ENCODE measurements at places on chromosomes 11 and 22.

DNA sequence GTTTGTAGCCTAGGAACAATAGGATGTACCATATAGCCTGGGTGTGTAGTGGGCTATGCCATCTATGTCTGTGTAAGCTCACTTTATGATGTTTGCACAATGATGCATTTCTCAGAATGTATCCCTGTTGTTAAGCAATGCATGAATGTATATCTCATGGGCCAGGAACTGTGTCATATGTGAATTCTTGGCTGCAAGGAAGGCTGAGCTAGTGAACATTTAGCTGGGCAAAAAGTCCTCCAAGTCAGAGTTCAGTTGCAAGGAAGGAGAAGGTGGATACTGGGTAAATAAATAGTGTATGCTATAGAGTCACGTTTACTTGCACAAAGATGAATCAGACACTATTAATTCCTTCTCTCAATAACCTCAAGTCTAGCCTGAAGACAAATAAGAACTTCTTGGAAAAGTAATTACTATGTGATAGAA lies 136.1 kb downstream of the EHF start:
- no peak for DNase-seq

- no peak for DNase-seq
These were observed 22.5 kb downstream of the PRRG4 start for GRCh38 chr11:32852207-32852606.

DNA sequence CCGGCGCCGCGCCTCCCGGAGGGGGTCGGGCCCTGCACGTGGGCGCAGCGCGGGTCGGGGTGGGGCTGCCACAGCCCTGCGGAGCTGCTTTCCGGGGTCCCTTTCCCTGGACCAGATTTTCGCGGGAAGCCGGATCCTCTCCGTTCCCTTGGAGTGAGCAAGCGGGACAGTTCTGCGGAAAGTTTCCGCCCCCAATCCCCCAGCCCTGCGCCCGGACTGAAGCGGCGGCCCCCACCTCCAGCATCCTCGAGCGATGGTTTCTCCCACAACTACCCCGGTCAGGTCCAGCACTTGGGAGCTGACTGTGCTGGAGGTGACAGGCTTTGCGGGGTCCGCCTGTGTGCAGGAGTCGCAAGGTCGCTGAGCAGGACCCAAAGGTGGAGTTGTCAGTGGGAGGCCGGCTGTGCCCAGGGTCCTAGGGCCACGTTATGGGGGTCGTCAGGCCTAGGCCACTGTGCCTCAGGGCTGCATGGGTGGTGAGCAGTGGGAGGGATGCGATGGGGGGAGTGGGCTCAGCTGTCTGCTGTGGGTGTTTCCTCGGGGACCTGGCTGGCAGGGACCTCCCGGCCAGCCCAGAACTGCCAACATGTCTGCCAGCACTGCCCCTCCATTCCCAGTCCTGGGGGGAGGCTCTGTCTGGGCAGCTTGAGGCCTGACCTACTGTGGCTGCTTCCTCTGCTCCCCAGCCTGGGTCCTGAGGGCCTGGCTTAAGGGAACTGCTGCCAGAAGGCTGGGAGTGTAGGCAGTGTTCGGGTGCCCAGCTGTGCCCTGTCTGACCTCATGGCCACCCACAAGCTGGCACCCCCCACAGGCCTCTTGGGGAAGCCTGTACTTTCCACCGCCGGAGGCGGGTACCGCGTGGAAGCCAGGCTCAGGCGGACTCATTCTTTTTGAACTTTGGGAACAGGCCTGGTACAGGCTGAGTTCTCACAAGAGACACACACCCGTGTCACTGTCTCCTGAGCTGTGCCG lies 726 bp downstream of the ST3GAL4 start:
- DNase-seq, result peak; percentile 64

- DNase-seq, result no peak
These were observed 5.0 kb downstream of the PRDM11 start for GRCh38 chr11:45151362-45151982.

GRCh38 chr11:31240340-31240904 lies 129.1 kb downstream of the DCDC1 start:
- DNase-seq, result peak; percentile 63

GRCh38 chr22:31872209-31872608 lies 72.1 kb upstream of the YWHAH start:
- DNase-seq, result peak; percentile 65

DNA sequence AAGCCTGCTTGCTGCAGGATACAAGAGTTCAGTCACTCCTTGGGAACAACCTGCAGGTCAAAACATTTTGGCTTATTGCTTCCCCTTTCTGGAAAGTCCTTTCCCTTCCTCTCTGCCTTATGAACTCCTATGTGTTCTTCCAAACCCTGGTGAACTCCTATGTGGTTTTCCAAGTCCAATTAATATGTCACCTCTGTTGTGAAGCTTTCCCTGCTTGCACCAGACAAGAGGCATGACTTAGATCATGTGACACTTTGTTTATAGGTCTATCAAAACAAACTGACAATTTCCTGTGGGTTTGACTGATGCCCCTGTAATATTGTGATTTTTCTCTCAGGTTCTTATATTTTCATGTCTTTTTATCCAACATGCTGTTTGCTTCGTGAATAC lies 64.2 kb downstream of the ENDOD1 start:
- no peak for DNase-seq

- DNase-seq, result no peak
These were observed 1.9 kb downstream of the MS4A1 start for GRCh38 chr11:60457576-60457975.
